ENCODE measurements at places on chromosomes 6 and 20.

GRCh38 chr6:74607468-74607867, 598.4 kb downstream of the COL12A1 start:
- no peak for DNase-seq

- DNase-seq, result no peak
Observed at GRCh38 chr6:93165850-93166430, 253.4 kb downstream of the EPHA7 start.

GRCh38 chr20:7291946-7292345, 524.5 kb downstream of the BMP2 start:
- no peak for DNase-seq

- DNase-seq, result no peak
Observed at GRCh38 chr6:17391976-17392375, 1.4 kb upstream of the CAP2 start.

DNA sequence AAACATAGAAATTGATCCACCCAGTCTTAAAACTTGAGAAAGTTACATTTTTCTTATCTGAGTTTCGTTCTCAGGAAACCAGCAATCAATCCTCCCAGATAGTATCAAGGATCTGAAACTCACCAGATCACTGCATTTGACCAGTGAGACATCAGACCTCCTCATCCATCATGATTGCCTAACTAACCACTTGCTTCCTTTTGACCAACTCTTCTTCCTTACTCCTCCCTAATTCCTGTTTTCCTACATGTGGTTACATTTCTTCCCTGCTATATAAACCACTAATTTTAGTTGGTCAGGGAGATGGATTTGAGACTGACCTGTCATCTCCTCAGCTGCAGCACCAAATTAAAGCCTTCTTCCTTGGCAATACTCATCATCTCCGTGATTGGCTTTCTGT, 357.1 kb upstream of the POU3F2 start:
- no peak for DNase-seq

Data from uterus (tissue), 4 donors.